Activated CD8-positive, alpha-beta memory T cell treated with anti-CD3 and anti-CD28 coated beads, Interleukin-2, amount 50 U/mL, for 48 hours (primary cell): ENCODE measurements at places on chromosomes 12 and 14.

DNA sequence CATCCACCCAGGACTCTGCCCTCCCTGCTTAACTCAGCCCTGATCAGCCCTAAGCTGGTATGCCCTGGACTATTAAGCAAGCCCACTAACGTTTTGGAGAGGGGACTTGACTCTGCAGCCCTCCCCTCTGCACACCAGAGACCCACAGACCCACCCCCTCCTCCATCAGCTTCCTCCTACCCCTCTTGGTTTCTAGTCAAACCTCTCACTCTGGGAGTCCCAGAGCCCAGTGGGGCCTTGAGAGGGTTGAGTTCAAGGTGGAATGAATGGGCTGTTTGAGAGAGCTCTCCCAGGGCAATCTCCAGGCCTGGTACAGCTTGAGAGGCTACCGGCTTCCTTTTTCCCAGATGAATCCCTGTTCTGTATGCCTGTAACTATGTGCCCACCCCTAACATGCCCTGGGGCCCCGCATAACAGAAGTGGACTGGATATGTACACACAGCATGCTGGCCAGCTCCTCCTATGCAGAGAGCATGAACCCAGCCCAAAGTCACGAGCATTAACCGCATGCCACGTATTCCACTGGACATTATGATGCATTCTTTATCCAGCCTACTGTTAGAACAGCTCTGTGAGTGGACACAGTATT is 43.6 kb downstream of the IRF2BPL start:
- DNase-seq = no peak

DNA sequence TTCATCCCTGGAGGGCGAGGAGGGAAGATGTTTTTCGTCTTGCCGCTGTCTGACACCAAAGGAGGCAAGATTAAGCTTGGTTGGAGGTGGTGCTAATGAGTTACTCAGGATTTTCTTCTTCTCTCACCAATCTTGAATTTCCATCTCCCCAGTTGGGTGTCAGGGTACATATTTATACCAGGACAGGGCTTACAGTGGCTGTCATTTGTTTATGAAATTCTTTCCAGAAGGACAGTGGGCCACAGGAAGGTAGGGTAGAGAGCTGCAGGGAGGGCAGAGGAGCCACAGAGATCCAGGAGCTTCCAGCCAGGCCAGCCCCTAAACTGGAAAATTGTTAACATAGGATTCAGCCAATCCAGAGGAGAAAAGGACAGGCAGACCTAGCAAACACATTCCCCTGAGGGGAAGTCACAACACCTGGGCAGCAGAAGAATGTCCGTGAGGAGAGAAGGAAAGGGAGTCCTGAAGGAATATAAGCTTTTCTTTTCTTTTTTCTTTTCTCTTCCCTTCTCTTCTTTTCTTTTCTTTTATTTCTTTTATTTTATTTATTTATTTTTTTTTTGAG is 40.5 kb downstream of the IRF2BPL start:
- DNase-seq = no peak

DNA sequence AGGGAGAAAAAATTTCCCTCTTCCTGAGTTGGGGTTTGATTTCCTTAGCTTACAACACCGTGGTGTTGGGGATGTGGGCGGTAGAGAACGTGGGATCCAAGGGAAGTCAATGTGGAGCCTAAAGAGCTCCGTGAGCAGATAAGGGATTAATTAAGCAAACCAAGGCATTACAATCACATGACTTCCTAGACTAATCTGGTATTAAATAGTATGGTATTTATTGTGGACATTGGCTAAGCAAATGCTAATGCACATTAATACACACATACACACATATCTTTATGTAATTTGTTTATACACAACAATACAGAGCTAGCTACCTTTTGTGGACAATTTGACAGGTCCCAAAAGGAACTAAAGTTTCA is 791 bp upstream of the RNF41 start:
- DNase-seq = no peak

DNA sequence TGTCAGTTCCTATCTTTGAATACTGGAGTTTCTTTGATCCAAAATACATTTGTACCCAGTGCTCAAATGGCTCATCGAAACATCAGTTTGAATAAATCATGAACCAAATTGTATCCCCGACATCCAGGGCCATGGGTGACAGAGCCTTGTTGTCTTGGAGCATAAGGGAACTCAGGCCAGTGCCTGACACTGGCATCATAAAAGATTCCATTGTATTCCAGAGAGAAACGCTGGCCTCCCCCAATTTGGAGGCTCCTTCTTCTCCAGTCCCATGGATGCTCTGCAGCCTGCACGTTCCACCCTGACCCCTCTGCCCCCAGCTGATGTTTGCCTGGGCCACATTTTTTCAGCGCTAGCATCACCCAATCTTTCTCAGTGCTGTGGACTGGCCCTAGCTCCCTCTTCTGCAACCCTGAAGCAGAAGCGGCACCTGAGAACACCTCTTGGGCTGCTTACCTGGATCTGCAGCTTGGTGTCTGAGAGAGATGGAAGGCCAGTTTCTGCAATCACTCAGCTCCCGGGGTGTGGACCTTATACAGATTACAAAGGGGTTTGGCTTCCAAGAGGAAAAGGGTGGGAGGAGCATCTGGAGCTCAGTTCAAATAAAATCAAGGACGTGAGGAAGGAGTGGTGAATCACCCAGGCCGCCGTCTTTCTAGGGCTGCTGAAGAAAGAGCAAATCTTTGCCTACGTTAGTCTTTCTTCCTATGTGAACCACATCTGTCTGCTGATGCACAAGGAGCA is at the start of gene RNASE1:
Gene RNASE1 (minus strand): TSS at position 504 of the 744 bp plus-strand sequence. CDS start 776 bp downstream, outside the sequence.
- no peak for DNase-seq

DNA sequence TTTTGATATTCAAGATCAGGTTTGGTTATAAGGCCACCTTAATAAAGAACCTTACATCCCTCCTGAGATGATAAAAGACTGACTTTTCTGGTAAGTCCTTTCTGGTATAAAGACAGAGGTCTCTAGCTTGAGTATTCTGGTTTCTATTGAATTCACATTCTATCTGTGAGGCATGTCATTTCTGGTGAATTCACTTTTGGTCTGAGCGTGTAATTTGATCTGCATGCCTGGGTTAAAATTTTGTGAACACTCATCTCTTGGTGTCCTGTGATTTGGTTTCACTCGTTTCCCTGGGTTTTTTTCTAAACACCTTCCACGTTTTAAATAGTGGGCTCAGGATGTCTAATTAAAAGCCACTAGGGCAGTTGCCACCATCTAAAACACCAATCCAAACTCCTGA is 12.2 kb downstream of the EIF5 start:
- DNase-seq = no peak

DNA sequence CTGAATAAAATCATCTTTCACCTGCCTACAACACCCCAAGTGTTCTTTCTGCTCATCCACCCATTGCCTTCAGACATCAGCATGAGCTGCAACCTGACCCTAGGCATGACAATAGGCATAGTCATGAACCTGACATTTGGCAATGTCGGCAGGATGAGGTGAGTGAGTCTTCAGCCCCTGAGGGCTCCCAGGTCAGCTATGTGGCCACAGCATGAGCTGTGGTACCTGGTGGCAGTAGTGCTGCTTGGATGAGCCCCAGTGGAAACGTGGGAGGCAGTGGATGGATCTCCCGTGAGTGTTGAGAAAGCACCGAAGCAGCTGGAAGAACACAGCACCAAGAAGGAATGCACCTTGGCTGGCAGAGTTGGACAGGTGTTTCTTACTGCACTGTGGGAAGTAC is 334.8 kb upstream of the FAR2 start:
- no peak for DNase-seq

DNA sequence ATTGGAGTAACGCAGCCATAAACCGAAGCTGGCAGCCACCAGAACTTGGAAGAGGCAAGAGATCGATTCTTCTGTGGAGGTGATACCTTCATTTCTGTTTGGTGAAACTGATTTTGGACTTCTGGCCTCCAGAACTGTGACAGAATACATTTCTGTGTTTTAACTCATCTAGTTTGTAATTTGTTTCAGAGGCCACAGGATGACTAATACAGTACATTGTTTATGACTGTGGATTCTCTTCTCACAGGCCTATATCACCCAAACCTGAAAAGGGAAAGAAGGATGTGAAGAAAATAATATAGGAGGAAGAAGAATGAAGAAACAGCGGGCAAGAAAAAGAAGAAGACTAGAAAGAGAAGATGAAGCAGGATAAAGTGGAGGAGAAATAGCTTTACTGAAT is 263.8 kb upstream of the DIO2 start:
- DNase-seq = no peak

DNA sequence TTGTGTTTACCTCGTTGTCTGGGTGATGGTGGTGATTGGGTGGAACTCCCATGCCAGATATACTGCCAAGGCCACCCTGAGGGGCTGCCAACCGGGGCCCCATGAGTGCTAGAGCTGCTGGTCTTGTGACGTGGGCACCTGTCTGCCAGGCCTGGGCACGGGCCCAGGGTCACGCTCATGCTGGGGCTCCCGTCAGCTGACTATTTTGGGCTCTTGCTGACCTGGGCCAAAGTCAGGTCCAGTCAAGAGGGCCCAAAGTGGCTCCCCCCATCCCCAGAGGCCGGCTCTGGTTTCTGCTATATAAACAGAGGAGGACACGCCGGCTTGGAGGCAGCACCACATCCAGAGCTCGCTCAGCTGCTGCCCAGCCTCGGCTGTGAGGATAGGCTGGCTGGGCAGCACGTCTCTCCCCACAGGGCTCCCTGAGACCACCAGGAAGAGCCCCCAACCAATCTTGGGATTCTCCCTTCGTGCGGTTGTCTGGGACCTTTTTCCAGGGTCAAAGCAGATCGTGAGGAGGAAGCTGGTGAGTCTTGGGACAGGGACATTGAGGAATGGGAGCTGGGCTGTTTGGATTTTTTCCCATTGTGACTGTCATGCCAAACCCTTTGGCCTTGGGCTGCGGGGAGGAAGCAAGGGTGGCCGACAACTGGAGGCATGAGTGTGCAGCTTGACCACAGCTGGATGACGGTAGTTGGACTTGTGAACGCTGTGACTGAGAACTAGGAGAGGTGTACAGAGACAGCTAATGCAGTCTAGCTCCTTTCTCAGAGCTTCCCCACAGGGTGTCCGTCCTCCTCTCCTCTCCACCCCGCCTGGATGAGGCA is 7.6 kb upstream of the NR4A1 start:
- no peak for DNase-seq

- DNase-seq = no peak
Observed at GRCh38 chr12:65474831-65475230, 196.3 kb downstream of the MSRB3 start.

DNA sequence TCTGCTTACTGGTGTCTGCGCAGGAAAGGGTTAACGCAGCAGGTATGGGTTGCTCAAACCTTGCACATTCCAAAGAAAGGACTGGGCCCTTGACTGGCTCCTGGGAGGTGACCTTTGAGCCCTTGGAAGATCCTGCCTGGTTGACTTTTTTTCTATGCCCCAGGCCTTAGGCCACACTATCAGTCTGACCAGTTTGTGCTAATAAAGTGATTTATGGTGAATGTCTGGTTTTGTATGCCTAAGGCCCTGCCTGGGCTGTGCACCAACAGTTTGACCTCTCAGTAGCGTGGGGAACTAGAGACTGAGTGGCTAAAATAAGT is 61.4 kb upstream of the SCN8A start:
- DNase-seq = no peak

GRCh38 chr14:62126879-62127478 is 364.8 kb downstream of the SNAPC1 start:
- no peak for DNase-seq

GRCh38 chr12:7610006-7610405 is 55.7 kb downstream of the APOBEC1 start:
- no peak for DNase-seq

GRCh38 chr12:62744551-62744950 is 190.4 kb downstream of the PPM1H start:
- no peak for DNase-seq

- DNase-seq = no peak
Observed at GRCh38 chr14:56216626-56217379, 98.6 kb downstream of the PELI2 start.

GRCh38 chr12:87848248-87848868 is 180.8 kb downstream of the C12orf50 start:
- no peak for DNase-seq
